ENCODE measurements at places on chromosomes 12 and 14. TPM values are rescaled to one million over a fixed set of nuclear protein-coding genes. Genes with fewer than 3 reads are reported as not detected.

GALNT16 gene
- polyA plus RNA-seq, result 20.4 TPM

RIN3 gene
- 15.6 TPM for polyA plus RNA-seq

ST8SIA1 gene
- 4.4 TPM for polyA plus RNA-seq

OTX2 gene
- not detected for polyA plus RNA-seq

TSPAN9 gene
- polyA plus RNA-seq, result 24.9 TPM

RND1 gene
- 1.3 TPM for polyA plus RNA-seq

DLK1 gene
- polyA plus RNA-seq, result 25.2 TPM

SMCO3 gene
- polyA plus RNA-seq, result 0.30 TPM

POTEG gene
- polyA plus RNA-seq, result not detected

RILPL1 gene
- 9.7 TPM for polyA plus RNA-seq

UBE3B gene
- polyA plus RNA-seq, result 31.8 TPM

REP15 gene
- polyA plus RNA-seq, result 30.4 TPM

BAZ1A gene
- polyA plus RNA-seq, result 26.7 TPM

CLIP1 gene
- polyA plus RNA-seq, result 37.3 TPM

SMOC1 gene
- 0.85 TPM for polyA plus RNA-seq

CLECL1 gene
- polyA plus RNA-seq, result 0.31 TPM

MRPL52 gene
- 115 TPM for polyA plus RNA-seq

RNASE1 gene
- polyA plus RNA-seq, result 107 TPM

PPP4R4 gene
- 0.16 TPM for polyA plus RNA-seq

KRT80 gene
- 0.45 TPM for polyA plus RNA-seq

OTOGL gene
- 0.22 TPM for polyA plus RNA-seq

TMPO gene
- polyA plus RNA-seq, result 100 TPM

SNRPF gene
- 43.6 TPM for polyA plus RNA-seq

OR4K5 gene
- not detected for polyA plus RNA-seq

ACTN1 gene
- 120 TPM for polyA plus RNA-seq

PNMA1 gene
- polyA plus RNA-seq, result 34.9 TPM

CLEC4A gene
- 5.3 TPM for polyA plus RNA-seq

SRRM4 gene
- 1.6 TPM for polyA plus RNA-seq

DLGAP5 gene
- polyA plus RNA-seq, result 11.6 TPM

ADGRD1 gene
- 84.8 TPM for polyA plus RNA-seq

RFX4 gene
- polyA plus RNA-seq, result 0.13 TPM

ITGB7 gene
- 9.5 TPM for polyA plus RNA-seq

CCDC85C gene
- 28.5 TPM for polyA plus RNA-seq

WNT1 gene
- not detected for polyA plus RNA-seq

TPPP2 gene
- 0.16 TPM for polyA plus RNA-seq

SLC25A47 gene
- polyA plus RNA-seq, result 0.37 TPM

RHEBL1 gene
- 0.79 TPM for polyA plus RNA-seq

NINJ2 gene
- 2.8 TPM for polyA plus RNA-seq

TSHR gene
- 0.16 TPM for polyA plus RNA-seq

BDKRB2 gene
- polyA plus RNA-seq, result 9.1 TPM

PLEKHG3 gene
- 56.1 TPM for polyA plus RNA-seq

CACNA1C gene
- polyA plus RNA-seq, result 5.9 TPM

CELA1 gene
- not detected for polyA plus RNA-seq

MUCL1 gene
- not detected for polyA plus RNA-seq
